ENCODE measurements at places on chromosomes 4 and X.

DNA sequence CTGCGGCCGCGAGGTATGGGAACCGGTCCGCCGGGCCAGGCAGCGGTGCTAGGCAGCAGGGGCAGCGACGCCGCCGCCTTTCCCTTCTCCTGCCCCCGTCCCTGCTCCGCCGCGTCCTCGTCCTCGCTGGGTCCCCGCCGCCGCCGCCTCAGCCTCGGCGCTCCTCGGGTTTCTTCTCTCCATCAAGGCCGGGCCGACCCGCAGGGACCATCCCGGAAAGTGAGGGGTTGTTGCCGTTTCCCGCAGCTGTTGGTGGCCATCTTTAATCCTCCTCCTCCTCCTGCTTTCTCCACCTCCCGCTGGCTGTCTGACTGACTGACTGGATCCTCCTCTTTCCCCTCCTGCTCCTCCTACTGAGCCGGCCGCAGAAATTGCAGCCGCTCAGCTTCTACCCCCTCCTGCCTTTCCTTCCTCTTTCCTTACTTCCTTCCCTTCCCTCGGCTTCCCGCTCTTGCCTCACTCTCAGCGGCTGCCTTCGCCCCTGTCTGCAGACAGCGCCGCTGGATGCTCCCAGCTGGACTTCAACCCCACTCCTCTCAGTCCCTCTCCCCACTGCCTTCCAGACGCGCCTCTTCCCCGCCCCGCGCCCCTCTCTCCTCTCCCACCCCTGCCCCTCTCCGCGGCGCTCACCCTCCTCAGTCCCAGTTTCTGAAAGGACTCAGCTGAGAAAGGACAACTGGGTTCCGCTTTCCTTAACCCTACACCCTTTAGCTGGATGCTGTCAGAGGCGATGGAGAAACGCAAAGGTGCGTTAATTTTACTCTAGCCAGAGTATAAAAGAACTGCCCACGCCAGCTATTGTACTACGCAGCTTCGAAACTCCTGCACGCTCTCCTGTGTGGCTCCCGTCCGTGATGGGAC, at the start of gene WDFY3:
Gene WDFY3 (minus strand): TSS at position 309 of the 861 bp plus-strand sequence. CDS start 106,099 bp downstream, outside the sequence.
- peak; percentile 87 for DNase-seq

DNA sequence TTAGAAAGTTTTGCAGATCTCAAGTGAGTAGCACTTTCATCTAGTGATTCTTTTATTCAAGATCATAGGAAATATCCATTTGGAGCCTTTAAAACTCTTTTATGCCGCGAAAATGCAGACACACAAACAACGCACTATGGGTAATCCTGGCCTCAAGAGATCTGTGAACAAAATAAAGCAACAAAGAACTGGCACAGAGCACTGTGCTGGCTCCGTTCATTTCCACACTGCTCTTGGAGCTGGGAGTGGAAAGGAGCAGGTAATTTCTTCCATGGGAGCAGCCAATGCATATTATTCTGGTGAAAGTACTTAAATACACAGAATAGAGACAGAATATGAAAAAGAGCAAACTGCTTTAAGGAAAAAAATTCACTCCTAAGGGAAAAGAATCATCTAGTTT, 172.7 kb upstream of the FRG1 start:
- no peak for DNase-seq

- no peak for DNase-seq
These were observed 44.9 kb downstream of the NAT8L start for GRCh38 chr4:2103843-2104547.

DNA sequence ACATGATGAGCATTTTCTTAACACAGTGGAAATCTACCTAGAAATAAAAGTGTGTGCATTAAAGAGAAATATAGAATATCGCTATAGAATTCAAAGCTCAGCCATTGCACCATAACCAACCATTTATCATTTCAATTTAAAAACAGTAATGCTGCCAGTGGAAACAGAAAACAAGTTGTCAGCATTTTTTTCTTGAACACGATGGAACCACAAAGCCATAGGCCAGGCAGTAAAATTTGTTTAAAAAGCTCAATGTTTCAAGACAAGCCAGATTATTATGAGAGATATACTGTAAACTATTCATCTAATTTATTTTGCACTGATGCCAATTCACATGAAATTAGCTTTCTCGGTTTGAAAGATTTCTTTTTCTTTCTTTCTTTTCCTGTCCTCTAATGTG, 46.7 kb upstream of the NRK start:
- DNase-seq = no peak

DNA sequence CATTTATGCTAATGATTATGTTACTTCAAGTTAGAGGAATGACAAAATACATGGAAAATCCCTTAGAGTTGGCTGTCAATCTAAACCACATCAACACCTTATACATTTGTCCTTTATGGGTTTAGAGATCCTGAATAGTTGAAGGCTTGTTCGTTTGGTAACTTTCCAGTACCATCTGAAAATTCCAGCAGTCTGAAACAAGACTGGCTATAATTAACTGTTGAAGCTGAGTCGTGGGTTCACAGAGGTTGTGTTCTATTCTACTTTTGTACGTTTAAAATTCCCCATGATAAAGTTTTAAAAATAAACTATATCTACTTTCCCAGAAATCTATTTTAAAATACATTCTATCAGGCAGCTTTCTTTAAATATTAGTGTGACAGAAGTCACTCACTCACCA, 73.0 kb downstream of the USP46 start:
- DNase-seq = no peak

DNA sequence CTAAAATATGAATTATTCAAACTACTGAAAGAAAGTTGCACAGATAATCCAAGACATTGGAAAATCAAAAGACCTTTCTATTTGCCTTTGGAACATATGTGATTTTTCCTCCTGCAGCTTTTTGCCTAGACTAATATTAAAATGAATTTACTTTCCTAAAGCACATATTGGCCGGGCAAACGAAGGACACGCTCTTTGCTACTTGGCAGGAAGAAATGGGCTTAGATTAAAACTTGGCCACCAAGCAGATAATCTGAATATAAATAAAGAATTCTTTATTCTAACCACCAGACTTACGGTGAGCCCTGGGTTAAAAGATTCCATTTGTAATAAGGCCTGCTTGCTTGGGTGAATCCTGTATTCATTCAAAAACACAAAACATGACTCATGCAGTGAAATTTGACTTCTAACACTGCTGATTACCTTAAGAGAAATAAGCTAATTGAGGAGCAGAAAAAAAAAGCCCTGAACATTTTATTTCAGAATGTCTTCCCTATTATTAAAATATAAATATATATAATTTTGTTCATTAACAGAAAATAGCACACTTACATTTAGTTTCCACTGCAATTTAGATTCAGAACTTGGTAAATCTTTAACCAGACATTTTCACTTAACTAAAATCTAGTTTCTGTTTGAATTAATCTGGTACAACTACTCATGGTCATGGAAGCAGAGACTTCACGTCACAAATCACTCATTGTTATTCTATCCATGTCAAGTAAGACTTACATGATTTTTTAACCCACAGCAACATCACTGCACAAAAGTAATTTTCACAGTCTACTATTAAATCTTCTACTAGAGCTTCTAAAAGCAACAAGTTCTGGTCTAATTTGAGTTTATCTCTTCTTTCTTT, 116.1 kb upstream of the PLAC1 start:
- no peak for DNase-seq

DNA sequence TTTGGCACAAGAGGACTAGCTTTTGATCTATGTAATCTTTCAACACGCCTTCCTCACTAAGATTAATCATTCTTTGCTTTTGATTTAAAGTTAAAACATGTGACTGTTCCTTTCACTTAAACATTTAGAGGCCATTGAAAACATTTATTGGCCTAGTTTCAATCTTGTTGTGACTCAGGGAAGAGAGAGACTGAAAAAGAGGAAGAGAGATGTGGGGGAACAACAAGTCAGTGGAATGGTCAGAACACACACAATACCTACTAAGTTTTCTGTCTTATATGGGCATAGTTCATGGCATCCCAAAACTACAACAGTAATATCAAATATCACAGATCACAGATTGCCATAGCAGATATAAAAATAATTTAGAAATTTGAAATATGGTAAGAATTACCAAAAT, 812.9 kb upstream of the AGA start:
- DNase-seq = no peak

DNA sequence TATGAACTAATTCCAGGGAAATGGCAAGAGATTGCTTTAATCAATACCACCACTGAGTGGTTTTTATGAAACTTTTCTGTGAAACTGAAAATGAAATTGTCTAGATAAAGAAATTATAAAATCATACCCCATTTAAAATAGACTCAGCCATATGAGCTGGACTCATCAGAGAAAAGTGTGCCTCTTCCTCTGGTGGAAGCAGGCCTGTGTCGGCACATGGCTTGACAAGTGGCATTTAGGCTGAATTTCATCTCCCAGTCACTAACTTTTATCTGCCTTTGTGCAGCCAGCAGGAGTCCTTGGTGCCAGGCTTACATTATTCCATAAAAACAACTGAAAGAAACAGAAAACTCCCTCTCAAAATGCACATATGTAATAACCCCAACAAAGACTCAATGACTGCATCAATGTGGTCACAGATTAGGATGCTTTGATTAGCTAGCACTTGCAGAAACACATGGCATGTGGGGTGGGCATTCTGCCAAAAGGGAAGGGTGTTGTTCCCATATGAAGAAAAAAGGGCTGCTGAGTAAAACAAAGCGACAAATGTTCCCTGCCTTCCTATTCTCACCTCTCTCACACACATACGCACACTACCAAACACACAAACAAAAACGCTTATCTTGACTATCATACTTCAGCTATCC, 232.3 kb downstream of the PABPC4L start:
- DNase-seq = no peak

- DNase-seq = no peak
These were observed 236.7 kb downstream of the EVC2 start for GRCh38 chr4:5471691-5472090.

DNA sequence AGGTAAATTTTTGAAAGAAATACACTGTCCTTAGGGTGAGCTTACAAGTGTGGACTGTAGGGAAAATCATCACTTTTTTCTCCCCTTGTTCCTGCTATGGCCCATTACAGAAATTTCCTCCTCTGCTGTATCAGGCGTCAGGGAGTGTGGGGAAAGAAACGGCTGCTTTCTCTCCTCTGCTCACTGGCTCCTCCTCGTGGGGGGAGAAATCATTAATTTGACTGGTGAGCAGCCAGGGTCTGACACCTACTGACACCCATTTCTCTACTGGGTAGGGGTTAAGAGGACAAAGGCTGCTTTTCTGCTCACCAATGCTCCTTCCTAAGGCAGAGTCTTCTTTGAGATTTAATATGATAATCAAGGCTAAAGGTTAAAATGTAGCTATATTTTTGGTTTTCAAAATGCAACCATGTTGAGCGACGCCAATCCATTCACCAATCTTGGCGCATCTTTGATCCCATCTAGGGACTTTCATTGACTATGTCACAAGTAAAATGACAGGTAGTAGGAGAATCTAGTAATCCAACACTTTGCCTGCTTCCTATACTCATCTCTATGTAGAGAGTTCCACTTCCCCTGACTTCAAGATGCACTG, 25.1 kb downstream of the SETD7 start:
- no peak for DNase-seq

DNA sequence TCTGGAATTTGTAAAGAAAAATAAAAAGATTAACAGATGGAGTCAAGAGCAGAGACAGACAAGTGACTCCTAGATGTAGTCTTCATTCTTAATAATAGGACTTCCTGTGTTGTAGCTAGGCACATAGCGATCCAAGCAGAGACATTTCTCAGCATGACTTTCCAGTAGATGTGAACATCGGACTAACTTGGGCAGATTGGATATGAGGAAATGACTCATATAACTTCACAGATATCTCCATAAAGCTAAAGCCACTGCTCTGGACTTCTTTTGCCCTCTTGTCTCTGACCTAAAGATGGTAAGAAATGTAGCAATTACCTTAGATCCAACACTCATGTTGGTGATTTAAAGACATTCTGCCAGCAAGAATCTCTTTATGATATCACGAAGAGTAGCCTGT, 131.7 kb downstream of the EPHA5 start:
- no peak for DNase-seq

- DNase-seq = no peak
These were observed 302.2 kb downstream of the ARAP2 start for GRCh38 chr4:35942092-35942491.

GRCh38 chr4:123443401-123444289, 47.0 kb downstream of the SPRY1 start:
- no peak for DNase-seq

DNA sequence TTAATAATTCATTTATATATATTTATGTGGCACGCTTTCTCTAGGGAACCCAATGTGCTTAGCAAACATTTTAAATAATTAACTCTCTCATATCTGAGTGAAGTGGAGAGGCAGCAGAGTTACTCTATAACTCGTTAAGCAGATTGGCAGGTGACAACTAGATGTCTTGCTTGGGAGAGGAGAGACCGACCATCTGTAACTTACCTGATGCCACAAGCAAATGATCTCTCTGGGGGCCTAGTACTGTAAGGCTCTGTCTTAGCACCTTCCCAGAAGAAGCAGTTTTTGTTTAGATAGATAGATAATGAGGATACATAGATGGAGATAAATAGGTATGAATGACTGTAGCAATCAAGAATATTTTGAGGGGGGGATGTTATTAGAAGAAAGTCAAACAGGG, 11.9 kb upstream of the SEL1L3 start:
- no peak for DNase-seq

DNA sequence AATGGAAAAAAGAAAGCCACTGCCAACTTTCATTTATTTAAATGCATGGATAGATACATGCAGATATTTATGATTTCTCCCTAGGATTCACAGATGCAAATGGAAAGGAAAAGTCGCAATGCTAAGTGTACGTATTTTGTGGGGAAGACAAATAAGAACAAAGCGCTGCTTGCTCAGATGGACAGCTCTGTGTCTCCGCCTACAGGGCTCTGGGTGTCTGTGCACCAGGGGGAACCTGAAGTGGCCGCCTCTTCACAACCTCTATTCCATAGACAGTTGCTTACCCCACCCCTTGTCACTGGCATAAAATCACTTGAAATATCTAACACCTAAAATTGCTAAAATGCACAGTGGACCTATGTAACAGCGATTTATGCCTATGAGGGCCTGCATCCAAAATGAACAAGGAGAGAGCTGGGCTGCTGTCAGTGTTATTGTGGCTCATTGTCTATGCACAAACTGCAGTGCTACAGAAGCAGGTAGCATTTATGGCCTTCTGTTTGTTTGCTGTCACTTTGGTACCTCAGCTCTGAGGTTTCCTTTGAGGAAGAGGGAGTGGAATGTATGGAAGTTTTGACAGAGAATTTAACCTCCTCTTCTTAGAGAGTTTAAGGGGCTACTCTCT, 58.6 kb upstream of the PAGE1 start:
- DNase-seq = peak; percentile 9

- no peak for DNase-seq
These were observed 325.3 kb upstream of the RASGEF1B start for GRCh38 chr4:81796790-81797528.

DNA sequence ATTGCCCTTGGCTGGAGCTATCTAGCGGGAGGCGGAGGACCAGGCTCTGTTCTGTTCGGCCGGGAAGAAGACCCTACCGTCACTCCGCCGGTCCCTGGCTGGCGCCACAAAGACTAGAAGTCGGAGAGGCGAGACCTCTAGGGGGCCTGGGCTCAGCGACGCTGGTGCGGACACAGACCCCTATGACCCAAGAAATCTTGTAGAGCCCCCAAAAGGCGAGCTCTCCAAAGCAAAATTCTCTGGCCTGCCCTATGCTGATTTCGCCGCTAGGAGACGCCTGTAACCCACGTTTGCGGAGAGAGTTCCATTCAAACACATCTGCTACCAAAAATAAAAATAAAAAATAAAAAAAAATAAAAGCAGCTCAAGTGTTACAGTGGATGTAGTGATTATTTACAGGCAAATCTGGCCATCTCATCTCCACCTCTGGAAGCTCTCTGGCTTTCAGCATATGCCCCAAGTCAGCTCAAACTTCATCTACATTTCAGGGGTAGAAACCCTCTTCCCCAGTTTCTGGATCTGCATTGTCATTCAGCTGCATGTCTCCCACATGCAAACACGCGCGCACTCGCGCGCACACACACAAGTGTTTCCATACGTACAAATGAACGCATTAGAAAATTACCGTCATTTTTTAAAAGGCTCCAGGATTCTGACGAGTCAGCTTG, 2.4 kb upstream of the PCDH10 start:
- DNase-seq = peak; percentile 18

Data from stromal cell of bone marrow (primary cell).